Renal cortical epithelial cell (primary cell): ENCODE measurements at places on chromosomes 5 and 9.

DNA sequence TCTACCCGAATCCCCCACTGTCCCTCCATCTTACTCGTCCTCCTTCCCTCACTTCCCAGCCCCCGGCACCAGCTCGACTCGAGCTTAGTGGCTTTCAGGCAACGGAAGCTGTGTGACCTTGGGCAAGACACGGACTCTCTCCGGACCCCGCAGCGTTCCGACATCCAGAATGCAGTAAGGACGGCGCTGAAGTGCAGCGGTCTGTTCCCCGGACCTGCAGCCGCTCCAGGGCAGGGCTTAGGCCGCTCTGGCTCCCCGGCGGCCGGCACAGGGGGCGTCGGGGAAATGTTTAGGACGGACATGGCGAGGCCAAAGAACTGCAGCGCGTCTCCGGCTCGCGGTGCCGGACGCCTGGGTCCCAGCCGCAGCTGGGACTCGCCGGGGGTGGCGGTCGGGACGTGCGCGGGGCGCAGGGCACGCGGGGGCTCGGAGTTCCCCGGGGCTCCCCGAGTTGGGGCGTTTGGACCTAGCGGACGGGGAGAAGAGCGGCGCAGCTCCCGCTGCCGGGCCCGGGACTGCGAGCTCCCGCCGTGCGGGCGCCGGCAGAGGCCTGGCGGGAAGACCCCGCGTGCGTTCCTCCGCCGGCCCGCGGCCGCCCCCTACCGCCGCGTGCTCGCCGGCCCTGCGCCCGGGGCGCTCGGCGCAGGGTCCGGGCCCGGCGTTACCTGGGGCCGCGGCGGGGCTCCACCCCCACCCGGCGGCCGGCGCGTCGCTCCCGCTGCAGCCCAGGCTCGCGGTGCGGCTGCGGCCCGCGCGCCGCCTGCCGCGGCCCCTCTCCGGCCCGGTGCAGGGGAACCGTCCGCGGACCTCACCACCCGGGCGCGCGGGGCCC is 5.6 kb upstream of the RNF44 start:
- no peak for DNase-seq

- no peak for DNase-seq
Measured at GRCh38 chr5:55226027-55226933, 835 bp downstream of the MCIDAS start.

DNA sequence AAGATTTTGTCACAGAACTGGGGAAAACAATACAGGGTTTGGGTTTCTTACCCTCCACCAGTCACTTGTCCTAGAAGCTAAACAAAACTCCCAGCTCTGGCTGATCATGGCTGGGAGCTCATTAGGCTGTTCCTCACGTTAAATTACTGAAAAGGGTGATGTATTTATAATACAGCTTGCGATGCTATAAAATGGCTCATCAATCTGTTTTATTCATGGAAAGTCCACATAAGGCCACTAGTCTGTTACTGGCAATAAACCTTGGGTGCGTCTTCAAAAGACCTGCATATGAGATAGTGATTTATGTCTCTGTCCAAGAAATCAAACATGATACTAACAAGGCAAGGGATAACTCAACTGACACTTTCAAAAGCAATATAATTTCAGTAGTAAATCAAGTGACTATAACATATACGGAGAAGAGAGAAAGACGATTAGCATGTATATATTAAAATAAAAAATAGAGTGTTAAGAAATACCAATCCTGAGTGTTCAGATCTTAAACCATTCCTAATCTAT is 219.0 kb downstream of the BNC2 start:
- DNase-seq: no peak

DNA sequence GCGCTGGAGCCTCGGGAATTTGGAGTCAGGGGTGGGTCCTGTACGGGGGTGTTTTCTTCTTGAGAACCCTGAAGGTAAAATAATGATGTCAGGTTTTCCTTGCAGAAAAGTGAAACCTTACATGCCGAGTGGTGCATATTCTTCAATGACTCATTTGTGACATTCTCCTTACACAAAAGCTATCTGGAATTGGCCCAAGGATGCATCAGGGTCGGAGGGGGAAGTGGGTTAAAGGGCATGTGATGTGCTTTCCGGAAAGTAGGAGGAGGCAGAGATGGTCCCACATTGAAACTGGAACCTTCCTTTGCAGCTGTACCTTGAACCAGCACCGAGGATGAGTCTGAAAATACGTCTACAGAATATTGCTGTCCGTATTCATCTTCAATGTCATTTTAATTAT is 411.2 kb upstream of the IRX4 start:
- no peak for DNase-seq

DNA sequence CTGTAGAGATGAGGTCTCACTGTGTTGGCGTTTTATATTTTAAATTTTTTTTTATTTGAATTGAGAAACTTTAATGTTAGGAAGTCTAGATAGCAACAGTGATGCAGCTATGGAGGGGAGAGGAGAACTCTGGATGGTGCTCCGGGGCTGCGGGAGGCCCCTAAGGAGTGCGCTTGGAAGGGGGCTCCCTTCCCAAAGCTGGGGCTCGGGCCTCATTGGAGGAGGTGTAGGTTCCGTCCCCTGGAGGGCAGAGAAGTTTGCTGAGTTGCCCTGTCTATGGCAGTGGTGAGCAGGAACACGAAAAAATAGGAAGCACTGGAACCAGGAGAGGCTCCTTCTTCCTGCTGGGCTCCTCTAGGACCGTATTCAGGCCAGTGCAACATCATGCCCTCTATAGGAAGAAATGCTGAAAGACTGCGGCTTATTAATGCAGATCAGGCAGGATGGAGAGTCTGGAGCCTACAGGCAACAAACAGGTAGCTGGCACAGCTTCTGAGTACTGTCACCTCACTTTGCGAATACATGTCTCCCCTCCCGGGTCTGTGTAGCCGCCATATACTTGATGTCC is 16.1 kb downstream of the AHRR start:
- DNase-seq: peak; percentile 48
